Stimulated activated naive CD4-positive, alpha-beta T cell (primary cell): ENCODE measurements at places on chromosomes 11 and 22.

GRCh38 chr11:73766763-73767162 lies 5.9 kb upstream of the RAB6A start:
- DNase-seq, result no peak

DNA sequence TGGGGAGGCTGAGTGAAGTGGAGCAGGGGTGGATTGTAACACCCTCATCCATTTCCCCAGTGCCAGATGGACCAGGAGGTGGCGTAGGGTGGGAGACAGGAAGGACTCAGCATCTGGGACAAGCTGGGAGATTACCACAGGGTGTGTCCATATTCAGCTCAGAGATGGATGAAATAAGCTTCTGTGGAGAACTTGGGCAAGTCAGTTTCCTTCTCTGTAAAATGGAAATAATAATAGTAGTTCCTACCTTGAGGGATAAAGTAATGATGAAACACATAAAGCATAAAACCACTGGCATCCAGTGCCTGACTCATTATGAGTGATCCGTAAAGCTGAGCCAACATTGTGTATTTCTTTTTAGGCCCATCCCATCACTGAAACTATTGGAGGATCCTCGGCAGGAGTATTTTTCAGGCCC lies 607 bp upstream of the ROBO4 start:
- DNase-seq, result no peak

- no peak for DNase-seq
Measured at GRCh38 chr11:66112601-66113499, 42.8 kb downstream of the PACS1 start.

GRCh38 chr11:35951680-35952079 lies 7.8 kb downstream of the LDLRAD3 start:
- DNase-seq, result no peak

DNA sequence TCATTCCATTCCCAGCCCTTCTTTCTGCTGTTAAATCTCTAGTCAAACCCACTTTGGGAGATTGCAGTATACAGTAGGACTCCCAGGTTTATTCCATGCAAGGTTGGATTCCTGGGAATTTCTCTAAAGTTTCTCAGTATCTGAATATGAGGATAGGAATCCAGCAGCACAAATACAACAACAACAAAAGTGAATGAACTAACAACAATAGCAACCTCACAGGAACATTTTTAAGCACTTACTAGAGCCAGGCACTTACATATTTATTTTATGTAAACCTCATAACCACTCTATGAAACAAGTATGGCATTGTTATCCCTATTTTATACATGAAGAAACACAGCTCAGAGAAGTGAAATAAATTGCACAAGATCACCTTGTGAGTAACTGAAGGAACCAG lies 1.9 kb downstream of the MMP7 start:
- DNase-seq, result no peak

- DNase-seq, result no peak
Measured at GRCh38 chr11:121479698-121480238, 27.0 kb upstream of the SORL1-AS1 start.
